Psoas muscle (tissue), 8 donors: ENCODE measurements at places on chromosomes 1 and 21.
A peak's percentile ranks its signal among the peaks of the same experiment; 100 is the strongest.

- peak; percentile 86 for DNase-seq
These were observed at the start of gene NID1 for GRCh38 chr1:236064674-236065508. TSS of gene NID1 (minus strand) at chr1:236065090. CDS start at chr1:236065079, 11 bp downstream.

DNA sequence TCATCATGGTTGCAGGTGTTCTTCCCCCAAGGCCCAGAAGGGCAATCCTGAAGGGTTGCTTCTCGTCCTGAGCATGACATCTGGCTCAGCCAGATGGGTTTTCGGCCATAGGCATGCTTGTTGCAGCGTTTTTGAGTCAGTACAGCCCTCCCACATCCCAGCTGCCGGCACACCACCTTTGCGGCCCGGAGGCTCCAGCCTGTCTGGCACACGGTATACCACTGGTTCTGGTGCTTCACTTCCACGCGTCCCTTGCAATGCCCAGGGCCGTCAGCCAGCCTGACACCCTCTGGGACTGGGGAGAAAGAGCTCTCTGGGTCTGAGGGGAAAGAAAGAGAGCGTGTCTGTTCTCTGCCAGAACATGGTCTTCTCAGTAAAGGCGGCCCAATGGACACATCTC is 7.2 kb downstream of the CD5L start:
- no peak for DNase-seq

DNA sequence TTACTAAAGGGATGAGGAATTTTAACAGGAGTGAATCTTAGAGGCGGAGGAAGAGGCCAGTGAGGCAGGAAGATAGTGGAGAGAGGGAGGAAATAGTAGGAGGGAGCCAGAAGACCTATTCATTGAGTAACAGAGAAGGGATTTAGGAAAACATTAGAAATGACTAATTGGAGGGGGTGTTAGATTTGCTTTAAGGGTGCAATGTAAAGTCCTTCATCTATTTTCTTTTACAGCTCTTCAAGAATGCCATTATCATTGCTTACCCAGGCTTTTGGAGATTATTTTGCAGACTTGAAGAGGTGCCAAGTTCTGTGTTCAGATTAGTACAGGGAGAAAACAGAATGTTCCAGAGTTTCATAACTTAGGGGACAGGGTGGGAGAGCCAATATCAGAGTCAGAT is 33.8 kb downstream of the OR10J1 start:
- DNase-seq = no peak

DNA sequence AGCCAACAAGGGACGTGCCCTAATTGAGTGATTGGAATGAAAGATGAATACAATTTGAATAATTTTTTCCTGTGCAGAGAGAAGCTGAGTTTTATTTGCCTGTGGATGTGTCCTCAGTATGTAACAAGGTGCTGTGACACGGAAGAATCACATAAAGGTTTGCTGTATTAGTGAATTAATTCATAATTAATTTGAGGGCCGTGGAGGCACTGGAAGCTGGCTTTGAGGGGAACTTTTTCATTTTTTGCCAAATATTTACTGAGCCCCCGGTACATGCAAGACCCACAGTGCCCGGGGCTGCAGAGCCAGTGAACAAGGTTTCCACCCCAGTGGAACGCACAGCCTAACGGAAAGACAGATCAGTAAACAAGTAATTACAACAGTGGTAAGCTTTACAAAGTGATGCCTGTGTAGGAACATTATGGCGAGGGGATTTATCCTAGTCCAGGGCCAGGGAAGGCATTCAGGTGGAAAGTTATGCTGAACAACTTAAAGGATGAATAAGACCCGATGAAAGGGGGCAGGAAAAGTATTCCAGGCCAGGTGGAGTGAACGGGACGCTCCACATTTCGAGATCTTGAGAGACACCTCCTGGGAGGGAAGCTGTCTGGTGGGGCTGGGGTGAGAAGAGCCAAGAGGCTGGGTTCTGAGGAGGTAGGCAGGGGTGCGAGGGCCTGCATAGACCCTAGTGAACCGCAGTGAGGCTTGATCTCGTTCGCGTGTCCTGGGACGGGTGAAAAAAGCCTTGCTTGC is 773 bp upstream of the RCC2 start:
- DNase-seq = no peak

- no peak for DNase-seq
These were observed 6.5 kb downstream of the SDF4 start for GRCh38 chr1:1225238-1225845.

- peak; percentile 97 for DNase-seq
These were observed 12.2 kb downstream of the ADAMTSL4 start for GRCh38 chr1:150561254-150561973.

GRCh38 chr1:11736746-11737639 is 1.1 kb downstream of the AGTRAP start:
- peak; percentile 84 for DNase-seq
